ENCODE measurements at places on chromosomes 2 and 18.

GRCh38 chr18:48022531-48023329 is 92.3 kb upstream of the SMAD2 start:
- no peak for DNase-seq

DNA sequence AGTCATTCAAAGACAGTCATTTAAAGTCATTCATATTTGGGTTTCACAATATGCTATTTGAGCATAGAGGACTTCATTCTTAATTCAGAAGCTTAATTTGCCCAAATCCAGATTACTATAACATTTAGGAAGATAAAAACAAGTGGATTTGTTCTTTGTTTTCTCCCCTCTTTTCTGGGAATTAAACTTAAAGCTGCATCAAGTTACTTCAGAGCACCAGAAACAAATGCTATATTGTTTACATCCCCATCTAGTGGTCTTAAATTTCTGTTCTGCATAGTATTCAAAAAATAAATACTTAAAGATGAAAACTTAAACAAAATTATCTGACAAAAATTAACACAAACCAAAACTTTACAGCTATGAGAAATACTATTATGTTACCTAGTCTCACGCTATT is 34.7 kb upstream of the MARCHF7 start:
- no peak for DNase-seq

GRCh38 chr2:217279556-217279955 is 419.7 kb upstream of the TNP1 start:
- DNase-seq, result no peak

- no peak for DNase-seq
Observed at GRCh38 chr2:128258218-128258617, 60.5 kb downstream of the HS6ST1 start.

GRCh38 chr2:124884315-124884714 is 859.2 kb downstream of the CNTNAP5 start:
- DNase-seq, result no peak

DNA sequence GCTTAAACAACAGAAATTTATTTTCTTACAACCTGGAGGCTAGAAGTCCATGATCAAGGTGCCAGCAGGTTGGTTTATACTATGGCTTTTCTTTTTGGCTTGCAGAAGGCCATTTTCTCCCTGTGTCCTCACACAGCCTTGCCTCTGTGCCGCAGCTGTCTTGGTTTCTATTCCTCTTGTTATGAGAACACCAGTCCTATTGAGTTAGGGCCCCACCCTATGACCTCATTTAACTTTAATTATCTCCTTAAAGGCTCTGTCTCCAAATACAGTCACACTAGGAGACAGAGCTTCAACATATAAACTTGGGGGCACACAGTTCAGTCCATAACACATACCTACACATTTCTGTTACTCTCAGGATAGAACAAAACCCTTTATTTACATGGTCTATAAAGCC is 17.3 kb upstream of the RHOB start:
- no peak for DNase-seq

- no peak for DNase-seq
Observed at GRCh38 chr2:241545106-241545505, 13.4 kb upstream of the BOK start.

GRCh38 chr2:232890896-232891601 is 21.0 kb downstream of the SNORC start:
- DNase-seq, result no peak

GRCh38 chr2:213161759-213162515 is 10.5 kb upstream of the IKZF2 start:
- DNase-seq, result no peak

- no peak for DNase-seq
Observed at GRCh38 chr2:158665536-158666302, 129.4 kb upstream of the DAPL1 start.

- no peak for DNase-seq
Observed at GRCh38 chr2:208280933-208281332, 14.9 kb downstream of the PIKFYVE start.

All from activated naive CD4-positive, alpha-beta T cell (primary cell).